ENCODE measurements at places on chromosomes 6 and 20.

DNA sequence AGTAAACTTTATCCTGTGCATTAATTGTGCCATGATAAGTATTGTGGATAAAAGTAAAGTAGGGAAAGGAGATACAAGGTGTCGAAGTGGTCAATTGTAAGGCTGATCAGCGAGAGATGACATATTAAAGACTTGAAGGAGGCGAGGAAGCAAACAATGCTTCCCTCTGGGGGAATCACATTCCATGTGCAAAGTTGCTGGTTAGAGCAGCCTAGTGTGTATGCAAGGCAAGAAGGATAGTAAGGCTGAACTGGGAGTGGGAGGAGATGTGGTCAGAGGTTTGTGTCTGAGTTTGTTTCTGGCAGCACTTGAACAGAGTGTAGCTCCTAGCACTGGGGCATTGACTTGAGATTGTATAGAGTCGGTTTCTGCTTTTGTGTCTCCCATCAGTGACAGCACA is 122.9 kb downstream of the SLC35F1 start:
- no peak for DNase-seq

DNA sequence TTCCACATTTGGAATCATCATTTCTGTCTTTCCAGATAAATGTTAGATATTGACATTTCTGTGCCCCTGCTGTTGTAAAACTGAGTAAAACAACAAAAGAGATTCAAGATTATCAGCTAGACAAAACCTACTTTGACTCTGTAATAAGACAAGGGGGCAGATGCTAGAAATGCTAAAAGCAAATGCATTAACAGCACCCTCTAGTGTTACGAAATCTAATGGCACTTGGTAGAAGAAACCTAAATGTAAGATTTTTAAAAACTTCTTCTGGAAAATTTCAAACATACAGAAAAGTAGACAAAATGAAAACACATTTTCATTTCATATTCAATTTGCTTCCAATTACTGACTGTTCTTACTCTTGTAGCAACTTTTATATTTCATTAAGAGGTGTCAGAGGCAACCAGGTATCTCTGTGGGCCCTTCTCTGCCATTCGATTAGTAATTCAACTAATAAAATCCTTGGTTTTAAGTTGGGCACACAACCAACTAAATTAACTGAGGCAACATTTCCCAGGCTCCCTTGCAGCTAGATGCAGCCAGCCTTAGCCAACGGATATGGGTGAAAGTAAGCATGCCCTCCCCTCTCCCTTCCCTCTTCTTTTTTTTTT is 45.0 kb downstream of the SLC23A2 start:
- peak; percentile 59 for DNase-seq

GRCh38 chr6:154515826-154516225 is 5.3 kb upstream of the CNKSR3 start:
- DNase-seq = no peak

DNA sequence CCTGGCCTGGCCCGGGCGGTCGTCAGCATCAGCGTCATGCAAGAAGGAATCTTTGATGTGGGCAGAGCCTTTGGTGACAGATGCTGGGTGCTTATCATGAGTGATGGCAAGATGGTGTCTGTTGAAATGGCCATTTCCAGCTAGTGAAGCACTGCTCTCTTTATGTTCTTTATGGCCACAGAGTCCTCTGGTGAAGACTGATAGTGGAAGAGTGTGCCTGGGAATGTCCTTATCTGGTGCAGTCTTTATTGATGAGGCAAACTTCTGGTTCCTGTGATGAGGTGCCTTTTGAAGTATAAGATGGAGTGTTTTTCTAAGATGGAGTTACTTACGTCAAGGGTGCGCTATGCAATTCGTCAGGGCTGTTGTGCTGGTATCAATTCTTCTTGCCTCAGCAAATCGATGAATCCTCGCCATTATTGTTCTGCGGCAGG is 22.6 kb upstream of the CCR6 start:
- no peak for DNase-seq

Data from SK-N-DZ (cell line).